ENCODE measurements at places on chromosomes 1 and 21.

- no peak for DNase-seq
Observed at GRCh38 chr1:18233176-18233864, 125.7 kb downstream of the IGSF21 start.

DNA sequence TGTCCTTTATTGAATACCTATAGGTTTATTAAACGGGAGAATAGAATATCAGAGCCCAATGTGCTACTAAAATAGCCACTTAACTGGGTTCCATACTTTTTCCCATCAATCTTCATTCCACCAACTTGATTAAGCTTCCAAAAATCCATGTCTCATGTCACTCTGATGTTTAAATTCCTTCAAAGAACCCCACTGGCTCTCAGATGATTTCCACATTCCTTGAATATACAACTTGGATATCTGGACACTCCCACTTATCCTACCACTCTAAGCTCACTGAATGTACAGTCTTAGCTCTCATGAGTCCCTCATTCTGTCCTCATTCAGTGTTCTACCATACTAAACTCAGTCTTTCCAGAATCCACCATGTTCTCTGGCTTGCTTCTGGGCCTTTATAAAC, 21.1 kb downstream of the COL11A1 start:
- no peak for DNase-seq

GRCh38 chr1:80047791-80048190, 1041.3 kb upstream of the ADGRL4 start:
- no peak for DNase-seq

GRCh38 chr21:24897883-24898282, 709.4 kb downstream of the MRPL39 start:
- DNase-seq, result no peak

DNA sequence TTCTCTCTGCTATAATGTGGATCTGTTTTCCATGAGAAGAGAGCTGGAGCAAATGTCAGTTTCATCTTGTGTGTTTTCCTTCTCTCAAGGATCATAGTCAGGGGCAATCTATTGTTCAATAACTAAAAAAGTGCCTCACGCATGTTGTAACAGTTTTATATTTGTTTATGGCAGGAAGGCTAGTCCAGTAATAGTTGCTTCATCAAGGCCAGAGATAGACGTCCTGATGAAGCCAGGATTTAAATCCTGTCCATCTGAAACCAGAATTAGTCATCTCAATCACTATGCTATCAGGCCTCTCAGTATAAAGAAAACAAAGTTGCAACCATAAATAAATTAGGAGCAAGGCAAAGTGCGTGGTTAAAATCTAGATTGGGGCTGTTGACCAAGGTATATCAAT, 30.2 kb upstream of the DUSP10 start:
- DNase-seq, result peak; percentile 57

- DNase-seq, result no peak
Observed at GRCh38 chr1:90505806-90506205, 211.3 kb downstream of the BARHL2 start.

- DNase-seq, result peak; percentile 61
Observed at GRCh38 chr1:224579526-224579925, 36.6 kb upstream of the CNIH3 start.

DNA sequence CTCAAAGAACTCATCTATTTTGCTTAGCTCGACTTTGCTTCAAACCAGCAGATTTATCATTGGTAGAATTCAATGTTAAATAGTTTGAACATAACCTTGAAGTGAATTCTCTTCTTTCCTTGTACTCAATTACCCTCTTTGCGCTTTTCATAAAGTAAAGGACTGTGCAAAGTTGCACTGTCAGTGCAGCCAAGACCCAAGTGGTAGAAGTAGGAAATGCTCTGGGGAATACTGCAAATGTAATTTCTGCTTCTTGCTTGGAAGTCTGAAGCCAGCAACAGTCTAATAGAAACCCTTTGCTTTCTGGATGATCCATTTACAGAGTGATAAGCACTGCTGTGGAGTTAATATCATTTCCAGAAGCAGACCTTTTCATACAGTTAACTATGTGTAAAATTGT, 936.7 kb upstream of the TMPRSS15 start:
- no peak for DNase-seq

DNA sequence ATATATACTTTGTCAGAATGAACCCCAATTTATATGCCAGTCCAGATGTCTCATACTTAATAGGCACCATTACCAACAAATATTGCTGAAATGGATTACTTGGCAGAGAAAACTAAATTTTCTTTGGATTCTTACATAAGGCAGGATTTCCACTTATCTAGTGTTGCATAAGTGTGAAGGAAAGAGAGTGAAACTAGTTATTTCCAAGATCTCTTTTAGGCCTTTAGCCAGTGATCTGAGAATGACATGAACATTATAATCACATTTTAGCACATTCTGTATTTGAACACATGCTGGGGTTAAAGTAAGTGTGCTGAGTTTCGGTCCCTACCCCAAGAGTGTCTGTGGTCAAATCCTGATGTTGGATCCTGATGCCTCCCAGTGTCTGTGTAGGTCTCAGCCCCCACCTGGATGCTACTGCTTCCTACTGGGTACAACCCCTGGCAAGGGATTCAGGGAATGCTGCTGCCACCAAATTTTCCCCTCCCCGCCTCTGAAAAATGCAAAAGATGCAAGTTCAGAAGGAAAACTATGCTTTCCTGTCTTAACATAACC, 11.2 kb downstream of the DDAH1 start:
- DNase-seq, result no peak

GRCh38 chr1:156862584-156862983, 1.9 kb downstream of the NTRK1 start:
- DNase-seq, result no peak

DNA sequence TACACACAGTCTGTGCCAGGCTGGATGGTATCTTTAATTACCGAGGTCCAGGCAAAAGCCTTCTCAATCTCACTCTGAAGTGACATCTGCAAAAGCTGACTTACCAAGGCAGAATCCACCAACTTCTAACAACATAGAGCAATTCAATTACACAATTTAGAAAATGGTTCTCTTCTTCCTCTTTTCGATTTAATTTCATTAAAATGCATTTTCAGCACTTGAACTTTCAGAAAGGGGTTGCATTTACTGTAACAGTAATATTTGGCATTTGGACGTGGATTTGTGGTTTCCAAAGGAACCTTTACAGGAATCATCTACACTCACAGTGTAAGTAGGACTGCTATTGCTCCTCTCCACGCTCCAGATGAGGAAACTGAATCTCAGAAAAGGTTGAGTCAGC, 53.3 kb downstream of the ERO1B start:
- DNase-seq, result no peak

DNA sequence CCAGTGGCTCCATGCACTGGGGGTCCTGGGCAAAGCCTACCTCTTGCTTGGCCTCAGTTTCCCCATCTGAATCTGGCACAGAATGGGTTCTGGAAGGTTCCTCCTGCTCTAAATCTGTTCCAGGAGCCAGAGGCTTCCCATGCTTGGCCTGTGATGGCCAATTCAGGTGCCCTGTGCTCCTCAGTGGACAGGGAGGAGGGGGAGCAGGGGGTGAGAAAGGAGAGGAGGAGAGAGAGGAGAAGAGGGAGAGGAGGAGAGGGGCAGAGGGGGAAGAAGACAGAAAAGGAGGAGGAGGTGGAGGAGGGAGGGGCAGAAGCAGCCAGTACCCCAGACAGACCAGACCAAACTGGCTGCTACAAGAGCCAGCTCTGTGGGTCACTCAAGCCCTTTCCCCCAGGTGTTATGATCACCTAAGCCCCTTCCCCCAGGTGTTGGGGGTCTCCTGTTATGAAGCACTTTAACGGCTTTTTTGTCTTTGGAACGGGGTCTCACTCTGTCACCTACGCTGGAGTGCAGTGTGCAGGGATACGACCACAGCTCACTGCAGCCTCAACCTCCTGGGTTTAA, 43.7 kb downstream of the TRIM11 start:
- DNase-seq, result no peak

DNA sequence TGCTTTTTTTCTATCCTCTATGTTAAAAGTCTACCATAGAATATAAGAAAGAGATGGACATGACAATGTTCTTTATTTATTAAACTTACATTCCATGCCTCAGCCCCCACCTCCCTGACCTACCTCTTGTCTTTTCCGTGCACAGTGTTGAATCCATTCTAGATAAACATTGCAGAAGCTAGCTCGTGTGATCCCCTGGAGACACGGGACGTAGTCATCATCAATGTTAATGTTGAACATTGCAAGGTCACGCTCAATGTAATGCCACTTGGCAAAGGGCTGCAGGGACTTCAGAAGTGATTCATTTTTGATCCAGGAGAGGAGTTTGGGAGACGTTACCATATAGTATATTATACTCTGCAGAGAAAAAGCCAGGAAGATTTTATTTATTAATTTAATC, 66.4 kb downstream of the NTPCR start:
- no peak for DNase-seq

DNA sequence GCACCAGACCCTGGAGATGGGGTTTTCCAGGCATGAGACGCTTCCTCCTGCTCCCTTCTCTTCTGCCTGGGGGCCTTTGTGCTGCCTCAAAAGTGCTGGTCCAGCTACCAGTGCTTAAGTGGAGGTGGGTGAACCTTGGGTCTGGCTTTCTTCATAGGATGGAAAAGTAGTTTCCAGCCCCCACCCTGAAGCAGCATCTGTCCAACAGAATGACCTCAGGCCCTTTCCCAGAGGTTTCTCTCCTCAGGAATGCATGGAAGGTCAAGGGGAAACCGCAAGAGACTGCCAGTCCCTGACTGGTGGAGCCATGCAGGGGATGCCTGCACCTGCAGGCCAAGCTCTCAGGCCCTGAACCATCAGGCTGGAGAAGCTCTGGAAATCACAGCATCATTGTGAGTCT, 63.8 kb downstream of the HMGB4 start:
- peak; percentile 4 for DNase-seq

GRCh38 chr1:164637461-164638375, 78.7 kb downstream of the PBX1 start:
- peak; percentile 62 for DNase-seq

DNA sequence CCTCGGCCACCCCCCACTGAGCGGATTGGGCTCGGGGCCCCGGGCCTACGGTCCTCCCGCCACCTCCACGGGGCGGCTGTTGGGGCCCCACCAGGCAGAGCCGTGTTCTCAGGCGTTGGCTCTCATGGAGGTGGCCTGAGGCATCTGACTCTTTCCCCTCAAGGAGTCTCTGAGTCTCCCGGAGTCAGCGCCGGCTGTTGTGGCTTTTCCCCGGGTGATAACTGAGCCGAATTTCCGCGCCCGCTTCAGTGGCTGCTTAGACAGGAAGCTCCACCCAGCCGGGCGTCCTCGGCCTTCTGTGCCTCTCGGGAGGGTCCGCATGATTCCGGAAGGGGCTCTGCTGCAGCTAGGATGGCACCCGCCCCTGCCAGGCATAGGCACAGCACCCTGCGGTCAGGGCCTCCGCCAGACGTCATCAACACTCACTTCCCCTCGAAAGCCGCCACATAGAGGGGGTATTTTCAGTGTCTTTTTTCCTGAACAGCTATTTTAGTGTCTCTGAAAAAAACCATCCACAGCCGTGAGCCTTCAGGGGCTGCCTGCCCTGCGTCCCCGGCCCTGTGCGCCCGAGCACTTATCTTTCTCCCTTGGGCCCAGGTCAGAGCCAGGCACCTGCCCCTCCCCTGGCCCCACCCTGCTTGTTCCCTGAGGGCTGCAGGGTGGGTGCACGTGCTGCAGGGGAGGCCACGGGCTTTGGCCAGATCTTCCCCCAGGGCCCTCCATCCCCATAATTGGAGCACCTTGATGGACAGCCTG, 72.9 kb downstream of the SKI start:
- DNase-seq, result peak; percentile 72

DNA sequence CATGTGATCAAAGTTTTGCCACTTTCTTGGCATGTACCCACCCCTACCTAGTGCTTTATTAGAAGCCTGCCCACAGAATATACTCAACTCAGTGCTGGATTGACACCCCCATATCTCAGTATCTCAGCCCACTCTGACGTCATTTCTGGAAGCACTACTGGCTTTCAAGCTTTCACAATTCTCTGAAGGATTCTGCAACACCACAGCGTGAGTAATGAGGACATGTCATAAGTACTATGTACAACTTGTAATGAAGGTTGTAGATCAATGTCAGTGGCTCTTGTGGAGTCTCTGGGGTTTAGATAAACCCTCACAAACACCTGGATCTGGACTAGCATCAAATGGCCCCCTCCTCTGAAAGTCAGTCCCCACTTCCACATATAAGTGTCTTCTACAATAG, 57.2 kb downstream of the TNFSF4 start:
- peak; percentile 94 for DNase-seq

DNA sequence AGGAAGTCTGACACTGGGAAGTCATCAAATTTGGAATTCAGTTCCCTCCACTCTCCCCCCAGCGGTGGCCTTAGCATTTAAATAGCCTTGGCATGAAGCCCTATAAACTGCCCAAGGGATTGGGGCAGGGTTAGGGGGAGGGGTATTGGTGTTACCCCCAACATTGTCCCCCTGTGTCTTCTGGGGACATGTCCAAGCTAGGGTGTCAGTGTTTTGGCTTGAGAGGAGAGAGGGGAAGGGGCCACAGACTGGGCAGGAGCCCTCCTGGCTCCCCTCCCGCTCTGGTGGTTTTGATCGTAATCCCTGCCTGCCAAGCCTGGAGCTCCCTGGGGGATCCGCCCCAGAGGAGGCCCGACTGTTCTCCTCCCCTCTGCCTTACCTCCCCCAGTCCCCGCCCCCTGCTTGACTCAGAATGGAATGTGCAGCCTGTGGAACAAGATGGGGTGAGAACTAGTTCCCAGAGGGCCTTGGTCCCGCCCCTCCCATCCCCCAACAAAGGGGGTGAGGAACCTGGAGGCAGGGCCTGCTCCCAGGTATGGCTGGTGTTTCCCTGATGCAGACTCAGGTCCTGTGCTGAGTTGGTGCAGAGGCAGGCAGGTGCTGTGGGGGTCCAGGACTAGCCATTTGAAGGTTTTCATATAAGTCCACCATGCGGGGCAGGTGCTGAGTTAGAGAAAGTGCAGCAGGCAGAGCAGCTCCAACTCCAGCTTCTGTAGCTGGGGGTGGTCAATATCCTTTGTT, 7.4 kb downstream of the SOX13 start:
- peak; percentile 83 for DNase-seq

GRCh38 chr1:160366731-160367515, at the start of gene NHLH1:
NHLH1 (plus strand) TSS chr1:160367071; CDS start chr1:160370732, 3,661 bp downstream.
- DNase-seq, result no peak

DNA sequence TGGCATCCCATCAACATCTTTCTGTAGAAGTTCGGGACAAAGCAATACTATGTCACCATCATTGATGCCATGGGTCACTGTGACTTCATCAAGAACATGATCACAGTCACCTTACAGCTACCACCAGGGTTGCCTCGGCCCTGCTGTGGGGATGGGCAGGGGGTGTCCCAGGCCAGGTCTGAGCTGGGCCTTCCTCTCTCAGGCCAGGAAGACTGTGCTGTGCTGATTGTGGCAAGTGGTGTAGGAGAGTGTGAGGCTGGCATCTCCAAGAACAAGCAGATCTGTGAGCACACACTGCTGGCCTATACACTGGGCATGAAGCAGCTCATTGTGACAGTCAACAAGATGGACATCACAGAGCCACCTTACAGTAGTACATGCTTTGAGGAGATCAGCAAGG, 20.9 kb upstream of the RPL11 start:
- no peak for DNase-seq

DNA sequence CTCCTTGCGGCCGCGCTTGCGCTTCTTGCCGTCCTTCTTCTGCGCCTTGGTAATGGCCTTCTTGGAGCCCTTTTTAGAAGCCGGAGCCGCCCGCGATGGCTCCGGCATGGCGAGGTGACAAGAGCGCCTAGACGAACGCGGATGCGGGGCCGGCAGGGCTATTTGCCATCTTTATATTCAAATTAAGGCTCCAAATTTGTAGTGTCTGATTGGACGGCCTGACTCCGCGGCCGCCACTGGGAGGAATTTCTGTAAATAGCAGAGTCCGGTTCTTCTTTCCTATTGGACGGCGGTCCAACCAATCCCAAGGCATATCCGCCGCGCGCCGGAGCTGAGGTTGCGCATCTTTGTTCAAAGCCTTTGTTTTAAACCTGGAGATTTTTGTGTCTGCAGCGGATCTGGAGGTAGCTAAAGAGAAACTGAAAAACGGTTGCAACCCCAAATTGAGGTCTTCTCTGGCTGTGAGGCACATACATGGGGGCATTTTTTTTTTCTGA, 22.6 kb upstream of the RNF187 start:
- peak; percentile 81 for DNase-seq

All from fibroblast of villous mesenchyme (primary cell).